ENCODE measurements at places on chromosomes 12 and 14.
A peak's percentile ranks its signal among the peaks of the same experiment; 100 is the strongest.

DNA sequence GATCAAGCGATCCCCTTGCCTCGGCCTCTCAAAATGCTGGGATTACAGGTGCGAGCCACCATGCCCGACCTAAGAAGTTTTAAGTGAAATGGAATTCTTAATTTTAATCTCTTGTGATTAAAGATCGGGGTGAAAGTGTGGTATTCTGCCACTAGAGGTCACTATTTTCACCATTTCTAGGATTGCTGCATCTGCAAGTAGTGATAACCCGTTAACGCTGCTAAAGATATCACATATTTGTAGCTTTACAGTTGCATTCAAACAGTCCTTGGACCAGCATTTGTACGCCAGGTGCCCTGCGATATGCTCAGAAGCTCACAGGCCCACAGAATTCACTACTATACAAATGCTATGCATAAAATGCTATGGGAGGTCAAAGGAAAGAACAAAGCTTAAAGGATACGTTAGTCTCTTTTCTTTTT, 19.3 kb downstream of the CCDC62 start:
- DNase-seq = no peak

DNA sequence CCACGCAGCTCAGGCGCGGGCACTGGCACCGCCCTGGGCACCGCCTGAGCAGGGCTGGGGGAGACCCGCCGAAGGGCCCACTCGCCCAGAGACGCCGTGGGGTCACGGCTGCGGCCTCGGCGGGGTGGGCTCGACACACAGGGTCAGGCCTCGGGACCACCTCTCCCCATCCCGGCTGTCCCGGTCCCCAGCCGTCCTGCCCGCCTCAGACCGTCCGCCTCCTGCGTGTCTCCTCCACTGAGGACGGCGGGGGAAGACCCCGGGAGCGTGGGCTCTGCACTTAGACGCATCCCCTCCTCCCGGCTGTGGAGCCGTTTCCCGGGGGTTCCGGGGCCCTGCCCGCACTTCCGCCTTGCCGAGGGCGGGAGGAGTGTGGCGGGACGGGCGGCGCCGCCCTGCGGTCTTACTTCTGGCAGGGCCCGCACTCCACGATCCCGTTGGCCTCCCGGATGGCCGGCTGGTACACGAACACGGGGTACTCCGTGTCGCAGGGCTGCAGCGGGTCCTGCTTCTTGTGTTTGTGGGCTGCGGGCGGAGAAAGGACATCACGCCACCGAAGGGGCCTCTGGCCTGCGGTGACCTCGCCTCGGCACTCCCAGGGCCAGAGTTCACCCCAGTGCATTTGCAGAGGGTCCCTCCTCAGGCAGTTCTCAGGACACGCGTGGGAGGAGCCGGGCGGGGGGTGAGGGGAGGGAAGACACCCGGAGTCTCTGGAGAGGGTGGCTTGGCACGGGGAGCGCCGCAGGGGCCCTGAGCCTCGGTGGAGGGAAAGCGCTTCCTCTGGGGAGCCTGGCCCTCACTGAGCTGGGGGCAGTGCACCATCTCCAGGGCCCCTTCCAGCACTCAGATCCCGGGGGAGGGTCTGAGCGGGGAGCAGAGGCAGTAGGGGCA, 23.1 kb upstream of the LRTM2 start:
- DNase-seq = peak; percentile 41

GRCh38 chr12:103884316-103884715, 43.3 kb upstream of the NT5DC3 start:
- peak; percentile 40 for DNase-seq

DNA sequence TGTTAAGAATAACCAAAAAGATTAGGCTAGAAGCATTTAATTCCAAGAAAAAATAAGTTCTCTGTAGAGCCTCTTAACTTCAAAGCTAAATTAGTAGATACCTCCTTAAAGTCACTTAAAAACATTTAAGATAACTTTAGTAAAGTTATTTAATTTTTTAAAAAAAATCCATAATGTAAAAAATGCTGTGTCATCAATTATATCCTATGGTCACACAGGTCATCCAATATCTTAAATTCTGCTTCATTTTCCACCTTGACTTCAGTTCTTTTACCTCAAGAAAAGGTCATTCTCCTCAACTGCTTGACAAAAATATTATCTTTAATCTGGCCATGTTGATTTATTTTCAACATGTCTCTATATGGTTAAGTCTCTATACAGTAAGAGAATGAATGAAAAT, 274.3 kb downstream of the PRKD1 start:
- DNase-seq = no peak

- DNase-seq = no peak
Measured at GRCh38 chr14:89534902-89535685, 118.1 kb upstream of the FOXN3 start.

GRCh38 chr14:58946431-58946830, 242.0 kb upstream of the DAAM1 start:
- no peak for DNase-seq

- DNase-seq = no peak
Measured at GRCh38 chr12:16685107-16685506, 79.1 kb upstream of the LMO3 start.
